ENCODE measurements at places on chromosomes 4 and X.

GRCh38 chrX:113986427-113986826 is 597.5 kb upstream of the HTR2C start:
- no peak for DNase-seq

- no peak for DNase-seq
Observed at GRCh38 chrX:2452317-2452784, 48.4 kb downstream of the DHRSX start.

DNA sequence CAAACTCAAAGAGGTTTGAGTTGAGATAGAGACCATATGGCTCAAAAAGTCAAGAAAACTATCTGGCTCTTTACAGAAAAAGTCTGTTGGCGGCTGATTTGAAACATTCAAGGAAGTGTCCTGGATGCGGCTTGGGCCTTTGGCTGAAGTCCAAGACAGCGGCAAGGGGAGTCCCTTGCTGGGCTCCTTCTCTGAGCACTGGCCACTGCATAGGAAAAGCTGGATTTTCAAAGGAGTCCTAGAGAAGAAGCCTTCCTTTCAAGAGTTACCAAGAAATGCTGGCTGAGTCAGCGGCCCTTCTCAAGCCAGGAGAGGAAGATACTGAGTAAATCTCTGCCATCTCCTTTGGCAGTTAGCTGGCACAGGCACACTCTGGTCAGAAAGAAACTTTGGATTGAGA is 12.1 kb downstream of the APLN start:
- DNase-seq, result no peak

DNA sequence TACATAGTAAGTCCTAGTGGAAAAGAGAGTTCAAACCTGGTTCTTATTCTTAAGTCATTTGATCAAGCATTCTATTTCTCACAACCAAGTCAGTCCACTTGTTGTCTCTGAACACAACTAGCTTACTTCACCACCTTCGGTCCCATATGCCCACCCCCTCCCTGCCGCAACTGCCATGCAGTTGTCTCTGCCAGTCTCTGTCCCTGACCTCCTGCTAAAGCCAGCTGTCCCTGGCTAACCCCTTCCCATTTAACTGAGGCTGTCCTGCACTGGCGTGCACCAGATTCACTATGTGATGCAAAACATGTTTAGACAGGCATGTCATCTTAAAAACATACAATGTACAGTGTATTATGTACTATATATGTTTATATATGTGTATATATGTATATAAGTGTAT is 12.7 kb downstream of the FRAS1 start:
- no peak for DNase-seq

DNA sequence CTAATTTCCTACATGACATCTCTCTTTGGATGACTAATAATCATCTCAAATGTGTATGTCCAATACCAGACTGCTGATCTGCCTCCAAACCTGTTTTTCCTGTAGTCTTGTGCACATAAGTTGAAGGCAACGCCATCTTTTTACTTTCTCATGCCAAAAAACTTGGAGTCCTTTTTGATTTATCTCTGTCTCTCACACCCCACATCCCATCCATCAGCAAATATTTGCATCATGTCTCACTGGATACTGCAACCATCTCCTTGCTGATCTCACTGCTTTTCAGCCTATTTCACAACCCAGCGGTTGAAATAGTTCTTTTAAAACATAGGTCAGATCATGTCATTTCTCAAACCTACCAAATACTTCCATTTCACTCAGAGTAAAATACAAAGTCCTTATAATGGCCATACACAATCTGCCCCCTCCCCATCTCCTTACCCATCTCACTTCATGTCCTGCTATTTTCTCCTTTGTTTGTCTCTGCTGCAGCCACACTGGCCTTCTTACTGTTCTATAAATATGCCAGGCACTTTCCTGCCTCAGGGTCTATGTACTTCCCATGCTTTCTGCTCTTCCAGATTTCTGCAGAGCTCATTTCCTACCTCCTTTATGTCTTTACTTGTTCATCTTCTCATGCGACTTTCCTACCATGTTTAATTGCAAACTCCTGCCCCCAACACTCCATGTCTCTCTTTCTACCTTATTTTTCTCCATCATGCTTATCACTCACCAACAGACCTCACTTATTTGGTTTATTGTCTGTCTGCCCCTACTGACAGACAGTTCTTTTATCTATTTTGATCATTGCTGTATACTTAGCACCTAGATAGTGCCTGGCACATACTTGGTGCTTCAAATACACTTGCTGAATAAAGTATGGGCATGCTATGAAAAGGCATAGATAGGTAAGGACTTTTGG is 98.8 kb downstream of the ANXA3 start:
- no peak for DNase-seq

DNA sequence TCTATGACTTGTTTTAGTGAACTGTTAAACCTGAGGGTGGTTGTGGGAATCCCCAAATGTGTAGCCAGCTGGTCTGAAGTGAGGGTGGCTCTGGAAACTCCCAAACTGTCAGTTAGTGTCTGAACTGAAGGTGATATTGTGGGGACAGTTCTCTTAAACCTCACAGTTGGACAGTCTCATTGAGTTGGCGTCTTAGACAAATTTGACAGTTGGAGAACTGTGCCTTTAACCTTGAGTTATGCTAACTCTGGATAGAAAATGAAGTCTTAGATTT is 20.7 kb upstream of the CTSO start:
- no peak for DNase-seq

GRCh38 chr4:139419388-139419914 is 34.5 kb upstream of the RAB33B start:
- DNase-seq, result no peak

DNA sequence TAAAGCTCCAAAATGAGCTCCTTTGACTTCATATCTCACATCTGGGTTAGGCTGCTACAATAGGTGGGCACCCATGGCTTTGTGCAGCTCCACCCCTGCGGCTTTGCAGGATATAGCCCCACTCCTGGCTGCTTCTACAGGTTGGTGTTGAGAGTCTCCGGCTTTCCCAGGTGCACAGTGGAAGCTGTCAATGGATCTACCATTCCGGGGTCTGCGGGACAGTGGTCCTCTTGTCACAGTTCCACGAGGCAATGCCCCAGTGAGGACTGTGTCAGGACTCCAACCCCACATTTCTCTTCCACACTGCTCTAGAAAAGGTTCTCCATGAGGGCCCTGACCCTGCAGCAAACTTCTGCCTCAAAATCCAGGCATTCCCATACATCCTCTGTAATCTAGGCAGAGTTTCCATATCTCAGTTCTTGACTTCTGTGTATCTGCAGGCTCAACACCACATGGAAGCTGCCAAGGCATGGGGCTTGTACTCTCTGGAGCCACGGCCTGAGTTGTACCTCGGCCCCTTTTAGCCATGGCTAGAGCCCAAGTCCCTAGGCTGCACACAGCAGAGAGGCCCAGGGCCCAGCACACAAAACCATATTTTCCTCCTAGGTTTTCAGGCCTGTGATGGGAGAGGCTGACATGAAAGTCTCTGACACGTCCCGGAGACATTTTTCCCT is 342.8 kb downstream of the FAM47B start:
- no peak for DNase-seq

DNA sequence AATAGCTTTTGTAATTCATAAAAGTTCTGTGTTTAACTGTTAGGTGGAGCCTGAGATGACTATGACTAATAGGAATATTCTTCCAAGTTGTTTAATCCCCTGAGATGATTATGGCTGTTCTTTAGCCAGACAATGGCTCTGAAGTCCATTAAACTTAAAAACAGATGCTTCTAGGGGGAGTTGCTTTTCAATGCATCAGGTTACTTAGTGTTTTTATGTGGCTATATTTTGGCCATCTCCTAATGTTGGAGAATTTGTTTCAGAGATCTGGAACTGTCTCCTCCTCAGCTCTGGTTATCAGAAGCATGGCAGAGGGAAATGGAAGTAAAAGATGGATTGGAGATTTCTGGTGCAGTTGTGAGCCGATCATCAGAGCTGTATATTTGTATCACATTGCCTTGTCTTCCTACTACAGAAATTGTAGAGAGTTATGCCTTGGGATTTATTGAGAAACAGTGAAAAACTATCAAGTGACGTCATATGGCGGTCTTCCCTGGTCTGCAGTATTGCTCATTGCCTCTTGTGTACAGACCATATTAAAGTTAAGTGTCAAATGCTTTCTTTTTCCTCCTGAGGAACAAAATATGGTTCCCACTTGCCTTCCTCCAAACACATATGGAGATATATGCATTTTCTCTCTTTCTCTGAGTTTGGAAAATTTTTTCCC is 29.8 kb downstream of the SGMS2 start:
- no peak for DNase-seq

DNA sequence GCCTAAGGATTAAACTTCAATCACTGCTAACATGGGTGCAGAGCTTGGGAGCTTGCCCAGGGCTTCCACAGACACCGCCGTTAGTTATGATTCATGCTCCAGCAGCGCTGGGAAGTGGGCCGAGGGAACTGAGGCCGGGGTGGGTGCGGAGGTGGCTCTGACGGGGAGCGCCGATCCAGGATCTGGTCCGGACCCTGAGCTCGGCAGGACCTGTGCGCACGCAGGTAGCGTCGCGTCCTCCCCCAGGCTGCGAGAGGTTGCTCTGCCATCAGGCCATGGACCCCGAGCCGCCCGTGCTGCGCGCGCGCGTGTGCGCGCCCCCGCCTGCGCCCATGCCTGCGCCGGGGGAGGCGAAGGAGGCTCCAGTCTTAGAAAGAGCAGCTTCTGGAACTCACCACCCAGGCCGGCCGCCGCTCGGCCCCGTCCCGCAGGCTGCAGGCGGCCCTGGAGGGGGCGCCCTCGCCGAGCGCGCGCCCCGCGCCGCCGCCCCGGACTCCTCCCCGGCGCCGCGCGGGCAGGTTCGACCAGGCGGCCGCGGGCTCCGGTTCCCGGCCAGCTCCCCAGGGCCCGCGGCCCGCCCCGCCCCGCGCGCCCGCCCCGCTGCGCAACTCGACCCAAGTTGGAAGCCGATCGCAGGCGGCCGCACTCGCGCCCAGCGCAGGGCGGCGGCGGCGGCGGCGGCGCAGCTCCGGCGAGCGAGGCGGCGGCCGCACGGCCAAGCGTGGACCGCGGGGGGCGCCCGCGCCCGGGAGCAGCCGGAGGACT is 732 bp upstream of the ADRA2C start:
- no peak for DNase-seq

DNA sequence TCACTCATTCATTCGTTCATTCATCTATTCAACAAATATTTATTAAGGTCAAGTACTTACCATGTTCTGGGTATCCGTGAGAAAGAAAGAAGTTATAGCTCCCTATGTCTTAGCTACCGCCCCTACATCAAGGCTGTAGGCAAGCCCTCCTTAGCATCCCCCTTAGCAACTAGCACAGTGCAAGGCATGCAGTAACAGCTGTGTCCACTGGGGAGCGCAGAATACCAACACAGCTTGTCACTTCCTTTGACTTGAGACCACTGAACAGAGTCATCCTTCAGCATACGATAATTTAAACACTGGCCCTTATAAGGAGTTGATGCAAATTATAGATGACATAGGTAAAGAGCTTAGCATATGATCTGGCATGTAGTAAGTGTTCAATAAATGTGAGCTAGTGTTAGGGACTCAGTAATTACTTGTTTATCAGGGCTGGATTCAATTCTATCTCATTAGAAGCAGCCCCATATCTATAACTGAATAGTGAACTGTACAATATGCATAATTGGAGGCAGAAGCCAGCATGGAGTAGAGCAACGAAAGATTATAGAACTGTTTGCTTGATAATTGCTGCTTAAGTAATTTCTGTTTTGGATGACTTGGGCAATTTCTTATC is 8.7 kb downstream of the KIAA1210 start:
- DNase-seq, result peak; percentile 23

DNA sequence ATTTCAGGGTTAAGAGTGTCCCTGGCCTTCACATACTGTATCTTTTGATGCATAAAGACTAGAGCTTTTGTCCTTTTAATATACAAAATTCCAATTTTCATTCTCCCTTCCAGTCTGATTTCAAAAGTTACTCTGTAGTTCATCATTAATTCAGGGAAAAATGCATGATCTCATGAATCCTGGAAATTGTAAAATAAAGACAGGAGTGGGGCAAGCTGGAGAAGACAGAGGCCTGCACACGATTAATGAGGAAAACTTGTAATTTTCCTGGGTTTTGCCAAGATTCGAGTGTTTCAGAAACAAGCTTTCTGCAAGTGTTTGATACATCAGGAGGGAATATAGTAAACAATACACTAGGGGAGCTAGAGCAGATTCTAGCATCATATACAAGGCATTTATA is 947.9 kb downstream of the FAT4 start:
- DNase-seq, result no peak

DNA sequence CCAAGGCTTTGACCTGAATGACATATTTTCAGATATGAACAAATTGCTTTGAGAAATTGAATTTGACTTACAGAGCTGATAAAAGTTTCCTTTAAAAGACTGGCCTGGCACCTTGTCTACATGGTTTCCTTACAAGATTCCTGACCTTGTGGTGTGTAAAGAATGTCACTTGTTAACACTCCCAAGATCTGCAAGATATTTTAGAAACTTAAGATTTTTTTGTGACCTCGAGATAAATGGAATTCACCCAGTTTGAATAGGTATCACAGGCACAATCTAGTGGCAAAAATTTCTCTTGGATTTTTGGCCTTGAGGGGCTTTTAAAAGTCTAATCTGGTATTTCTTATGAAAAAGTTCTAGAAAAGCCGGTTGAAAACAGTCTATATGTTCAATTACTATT is 1568.9 kb upstream of the IGFBP7 start:
- DNase-seq, result no peak

GRCh38 chr4:26568446-26568994 is 15.4 kb upstream of the TBC1D19 start:
- DNase-seq, result no peak

- DNase-seq, result no peak
Observed at GRCh38 chr4:21885241-21885640, 63.3 kb downstream of the KCNIP4 start.

- DNase-seq, result no peak
Observed at GRCh38 chr4:157564771-157565170, 344.2 kb downstream of the GRIA2 start.

DNA sequence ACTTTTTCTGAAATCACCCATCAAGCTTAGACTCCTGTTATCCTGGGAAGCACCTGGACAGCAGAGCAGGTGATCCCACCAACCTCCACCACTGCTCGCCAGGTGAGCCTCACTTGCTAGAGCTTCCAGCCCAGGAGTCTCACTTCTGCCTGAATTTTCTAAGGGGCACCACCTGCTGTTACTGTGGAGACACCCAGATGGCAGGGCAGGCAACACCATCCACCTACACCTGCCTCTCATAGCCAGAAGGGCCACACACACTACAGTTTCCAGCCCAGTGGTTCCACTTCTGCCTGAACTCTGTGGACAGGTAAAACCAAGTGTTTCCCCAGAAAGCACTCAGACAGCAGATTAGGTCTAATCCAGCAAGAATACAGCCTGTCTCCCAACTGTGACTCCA is 262.0 kb downstream of the ARAP2 start:
- no peak for DNase-seq

DNA sequence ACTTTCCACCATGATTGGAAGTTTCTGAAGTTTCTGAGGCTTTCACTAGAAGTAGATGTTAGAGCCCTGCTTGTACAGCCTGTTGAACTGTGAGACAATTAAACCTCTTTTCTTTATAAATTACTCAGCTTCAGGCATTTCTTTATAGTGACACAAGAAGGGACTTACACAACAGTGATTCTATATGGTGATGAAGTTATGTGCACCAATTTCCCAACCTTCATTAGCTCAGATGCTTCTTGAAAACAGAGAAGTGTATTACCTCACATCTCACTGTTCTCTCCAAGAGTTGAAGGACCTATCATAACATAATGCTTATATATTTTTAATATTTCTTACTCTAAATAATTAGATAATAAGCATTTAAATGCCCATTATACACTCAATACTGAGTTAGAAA is 202.1 kb upstream of the ANXA10 start:
- DNase-seq, result no peak

Measured in stimulated activated CD4-positive, alpha-beta T cell treated with anti-CD3 and anti-CD28 coated beads, Interleukin-2, amount 100 ng/mL, for 48 hours (primary cell).